ENCODE measurements at places on chromosomes 7 and 10.

DNA sequence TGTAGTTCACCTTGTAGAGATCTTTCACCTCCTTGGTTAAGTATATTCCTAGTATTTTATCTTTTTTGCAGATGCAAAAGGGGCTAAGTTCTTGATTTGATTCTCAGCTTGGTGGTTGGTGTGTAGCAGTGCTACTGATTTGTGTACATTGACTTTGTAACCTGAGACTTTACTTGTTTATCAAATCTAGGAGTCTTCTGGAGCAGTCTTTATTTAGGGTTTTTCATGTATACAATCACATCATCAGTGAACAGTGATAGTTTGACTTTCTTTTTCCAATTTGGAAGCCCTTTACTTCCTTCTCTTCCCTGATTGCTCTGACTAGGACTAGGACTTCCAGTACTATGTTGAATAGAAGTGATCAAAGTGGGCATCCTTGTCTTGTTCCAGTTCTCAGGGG is 33.8 kb downstream of the GPR22 start:
- DNase-seq = no peak

- no peak for DNase-seq
Observed at GRCh38 chr7:132501956-132502355, 74.3 kb downstream of the PLXNA4 start.

DNA sequence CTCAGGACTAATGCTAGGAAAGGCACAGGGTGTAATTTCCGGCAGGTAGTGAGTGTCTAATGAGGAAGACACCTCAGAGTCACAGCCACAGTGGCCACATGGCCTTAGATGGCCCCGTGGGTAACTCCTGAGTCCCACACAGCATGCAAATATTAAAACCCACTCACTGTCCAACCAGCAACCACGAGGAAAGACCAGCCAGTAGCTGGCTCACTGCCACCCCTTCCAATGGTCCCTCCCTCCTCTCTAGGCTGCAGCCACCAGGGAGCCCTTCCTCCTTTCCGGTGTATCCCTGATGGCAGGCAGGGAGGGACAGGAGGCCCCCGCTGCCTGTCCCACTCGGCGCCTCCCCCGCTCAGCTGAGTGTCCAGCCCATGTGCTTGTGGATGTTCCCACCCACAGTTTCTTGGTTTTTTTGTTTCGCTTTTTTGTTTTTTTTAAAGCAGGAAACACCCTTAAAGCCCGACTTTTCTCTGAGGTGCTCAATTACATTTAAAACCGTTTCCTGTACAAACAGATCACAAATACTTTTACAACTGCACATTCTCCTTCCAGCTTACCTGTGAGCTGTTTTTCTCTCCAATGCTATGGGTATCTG is 9.2 kb downstream of the BNIP3 start:
- peak; percentile 59 for DNase-seq

DNA sequence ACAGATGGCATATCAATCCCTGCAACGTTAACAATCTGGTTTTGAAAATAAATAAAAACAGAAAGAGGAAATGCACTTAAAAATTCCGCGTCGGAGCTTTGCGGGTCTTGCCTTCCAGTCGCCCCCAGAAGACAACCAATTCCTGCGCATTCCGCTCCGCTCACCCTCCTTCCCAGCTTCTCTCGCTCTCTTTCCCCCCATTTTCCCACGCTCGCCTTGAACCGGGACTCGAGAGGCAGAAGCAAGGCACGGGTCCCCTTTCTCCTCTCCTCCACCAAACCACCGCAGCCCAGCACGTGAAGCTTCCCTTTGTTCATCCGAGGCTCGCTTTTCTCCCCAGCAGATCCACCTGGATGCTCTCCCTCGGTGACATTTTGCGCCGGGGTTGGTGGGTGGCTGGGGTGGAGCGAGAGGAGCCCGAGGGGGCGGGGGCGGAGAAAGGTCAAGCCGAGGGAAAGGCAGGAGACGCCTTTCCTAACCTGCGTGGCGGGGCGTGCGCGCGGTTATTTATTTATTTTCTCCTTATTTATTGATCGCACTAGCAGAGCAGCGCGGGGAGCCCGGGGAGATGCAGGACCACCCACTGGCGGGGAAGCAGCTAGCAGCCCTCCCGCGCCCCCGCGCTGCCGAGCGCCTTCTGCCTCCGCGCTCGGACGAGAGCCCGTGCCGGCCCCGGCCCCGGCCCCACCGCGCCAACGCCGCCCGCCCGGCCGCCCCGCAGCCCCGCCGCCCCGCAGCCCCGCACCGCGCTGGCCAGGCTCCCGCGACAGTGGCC is at the start of gene KCND2:
KCND2 (plus strand) TSS at position 475 of the 775 bp plus-strand sequence.
- peak; percentile 6 for DNase-seq

DNA sequence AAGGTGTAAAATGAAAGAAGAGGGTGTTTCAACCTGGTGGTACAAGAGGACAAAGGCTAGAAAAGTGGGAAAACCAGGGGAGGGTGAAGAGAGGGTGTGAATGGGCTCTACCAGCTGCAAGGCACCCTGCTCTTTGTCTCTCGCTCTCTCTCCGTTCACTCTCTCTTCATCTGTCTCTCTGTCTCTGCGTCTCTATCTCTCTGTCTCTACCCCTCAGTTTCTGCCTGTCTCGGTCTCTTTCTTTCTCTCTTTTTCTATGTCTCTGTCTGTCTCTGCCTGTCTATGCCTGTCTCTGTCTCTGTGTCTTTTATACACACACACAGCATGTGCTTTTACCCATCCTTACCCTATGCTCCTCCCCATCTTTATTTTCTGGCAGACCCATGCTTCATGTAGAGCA is 673 bp upstream of the LLCFC1 start:
- DNase-seq = no peak

DNA sequence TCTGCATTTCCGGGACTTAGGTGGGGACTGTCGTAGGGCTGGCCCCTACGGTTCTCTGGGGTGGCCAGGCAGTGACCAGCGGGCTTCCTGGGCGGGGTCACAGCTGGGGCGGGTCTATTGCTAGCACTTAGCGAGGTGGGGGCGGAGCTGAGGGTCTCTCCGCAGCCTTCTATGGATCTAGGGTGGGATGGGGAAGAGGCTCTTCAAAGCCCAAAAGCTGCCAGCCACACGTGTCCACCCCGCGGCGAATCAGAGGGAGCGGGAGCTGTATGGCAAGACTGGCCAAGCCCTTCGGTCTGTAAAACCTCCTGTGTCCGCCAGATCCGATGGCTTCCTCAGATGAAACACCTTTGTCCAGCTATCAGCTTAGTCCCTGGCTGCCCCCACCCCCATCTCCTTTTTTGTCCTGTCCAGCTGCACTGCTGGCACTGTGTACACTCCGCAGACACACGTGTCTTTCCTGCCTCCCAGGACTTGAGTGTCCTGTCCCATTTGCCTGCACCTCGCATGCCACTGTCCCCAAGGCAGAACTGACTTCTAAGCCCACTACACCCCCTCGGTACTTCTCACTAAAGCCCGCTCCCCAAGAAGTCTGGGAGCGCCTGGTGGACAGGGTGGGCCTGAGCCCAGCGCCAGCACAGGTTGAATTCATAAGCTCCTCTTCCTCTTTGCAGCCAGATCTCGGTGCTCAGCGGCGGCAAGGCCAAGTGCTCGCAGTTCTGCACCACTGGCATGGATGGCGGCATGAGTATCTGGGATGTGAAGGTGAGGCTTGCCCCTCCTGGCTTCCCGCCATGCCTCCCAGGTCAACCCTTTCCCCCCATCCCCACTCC is 14.8 kb downstream of the PDAP1 start:
- no peak for DNase-seq

DNA sequence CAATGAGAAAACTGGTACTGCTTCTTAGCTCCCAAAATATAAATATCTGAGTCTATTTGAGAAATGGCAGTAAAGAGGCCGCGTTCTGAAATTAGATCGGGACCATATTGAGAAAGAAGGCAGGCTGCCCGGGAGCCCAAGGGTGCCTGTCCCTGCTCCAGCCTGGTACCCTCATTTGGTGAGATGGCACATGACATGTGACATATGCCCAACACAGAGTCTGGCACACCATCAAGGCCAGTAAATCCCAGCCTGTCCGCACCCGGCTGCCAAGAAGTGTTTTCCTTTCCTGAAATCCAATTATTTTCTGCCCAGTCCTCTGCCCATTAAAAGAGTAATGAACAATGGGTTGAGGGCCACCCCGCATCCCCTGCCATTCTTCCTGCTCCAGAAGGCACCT is 66.4 kb downstream of the CDH23 start:
- DNase-seq = no peak

DNA sequence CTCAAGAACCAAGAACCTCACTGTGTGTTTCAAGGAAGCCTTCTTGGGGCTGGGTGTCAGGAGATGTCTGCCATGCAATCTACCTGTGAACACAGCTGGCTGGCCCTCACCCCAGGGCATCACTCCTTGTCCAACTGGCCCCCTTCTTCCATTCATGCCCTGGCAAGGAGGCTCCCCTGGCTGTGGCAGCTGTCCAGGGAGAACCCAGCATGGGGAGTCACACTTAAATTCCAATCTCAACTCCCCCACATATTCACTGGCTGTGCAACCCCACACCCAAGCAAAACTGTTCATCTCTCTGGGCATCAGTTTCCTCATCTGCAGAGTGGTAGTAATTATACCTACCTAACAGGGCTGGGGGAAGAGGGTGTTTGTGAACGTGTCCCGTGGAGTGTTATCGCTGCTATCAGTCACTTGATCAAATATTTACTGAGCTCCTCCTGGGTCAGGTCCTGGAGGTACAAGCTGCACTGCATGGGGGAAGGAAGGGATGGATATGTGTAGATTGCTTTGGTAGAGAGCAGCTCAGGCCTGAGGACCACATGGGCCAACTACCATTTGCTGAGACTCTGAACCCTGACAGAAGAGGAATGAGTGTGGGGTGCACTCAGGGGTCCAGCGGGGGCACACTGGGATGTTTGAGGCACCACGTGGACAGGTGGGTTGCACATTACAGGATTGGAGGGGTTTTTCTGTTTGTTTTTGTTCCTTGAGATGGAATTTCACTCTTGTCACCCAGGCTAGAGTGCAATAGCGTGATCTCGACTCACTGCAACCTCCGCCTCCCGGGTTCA is 2.1 kb upstream of the GPRIN2 start:
- no peak for DNase-seq

Data from fibroblast of pulmonary artery (primary cell).